ENCODE measurements at places on chromosomes 16 and 17.
A peak's percentile ranks its signal among the peaks of the same experiment; 100 is the strongest.

- no peak for DNase-seq
These were observed 118.4 kb downstream of the VPS53 start for GRCh38 chr17:596287-596686.

DNA sequence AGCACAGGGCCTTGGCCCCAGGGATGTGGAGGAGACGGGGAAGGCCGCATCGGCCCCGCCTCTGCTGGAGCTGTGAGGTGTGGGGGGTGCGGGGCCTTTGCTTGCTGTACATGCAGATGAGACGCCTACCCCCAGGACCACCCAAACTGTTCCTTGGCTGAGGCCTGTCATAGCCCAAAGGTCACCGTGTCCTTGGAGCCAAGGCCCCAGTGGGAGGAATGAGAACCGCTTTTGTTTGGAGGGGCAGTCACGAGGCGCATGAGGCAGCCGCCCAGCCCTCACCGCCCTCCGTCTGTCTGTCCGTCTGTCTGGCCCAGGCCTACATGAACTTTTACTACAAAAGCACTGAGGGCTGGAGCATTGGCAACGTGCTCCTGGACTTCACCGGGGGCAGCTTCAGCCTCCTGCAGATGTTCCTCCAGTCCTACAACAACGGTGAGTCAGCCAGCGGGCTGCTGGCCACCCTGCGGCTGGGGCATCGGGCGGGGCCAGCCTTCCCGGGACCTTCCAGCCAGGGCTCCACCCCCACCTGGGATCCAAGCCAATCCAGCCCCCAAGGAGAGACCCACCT is 8.8 kb downstream of the TAX1BP3 start:
- no peak for DNase-seq

DNA sequence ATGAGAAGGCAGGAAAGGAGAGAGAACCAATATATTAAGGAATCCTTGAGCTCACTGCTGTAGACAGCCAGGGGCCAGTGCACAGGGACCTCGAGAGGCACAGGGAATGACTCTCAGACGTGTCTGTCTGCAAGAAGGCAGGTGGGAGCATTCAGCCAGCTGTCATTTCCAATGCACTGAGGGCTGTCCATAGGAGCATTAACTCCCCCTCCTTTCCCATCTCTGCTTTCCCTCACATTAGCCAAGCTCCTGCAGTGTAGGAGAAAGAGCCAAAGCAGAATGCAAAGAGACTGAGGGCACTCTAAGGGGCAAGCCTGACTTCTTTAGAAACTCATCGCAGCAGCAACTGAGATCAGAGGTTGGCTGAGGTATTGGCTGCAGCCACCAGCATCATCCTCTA is 218.3 kb downstream of the CDH13 start:
- DNase-seq = no peak

DNA sequence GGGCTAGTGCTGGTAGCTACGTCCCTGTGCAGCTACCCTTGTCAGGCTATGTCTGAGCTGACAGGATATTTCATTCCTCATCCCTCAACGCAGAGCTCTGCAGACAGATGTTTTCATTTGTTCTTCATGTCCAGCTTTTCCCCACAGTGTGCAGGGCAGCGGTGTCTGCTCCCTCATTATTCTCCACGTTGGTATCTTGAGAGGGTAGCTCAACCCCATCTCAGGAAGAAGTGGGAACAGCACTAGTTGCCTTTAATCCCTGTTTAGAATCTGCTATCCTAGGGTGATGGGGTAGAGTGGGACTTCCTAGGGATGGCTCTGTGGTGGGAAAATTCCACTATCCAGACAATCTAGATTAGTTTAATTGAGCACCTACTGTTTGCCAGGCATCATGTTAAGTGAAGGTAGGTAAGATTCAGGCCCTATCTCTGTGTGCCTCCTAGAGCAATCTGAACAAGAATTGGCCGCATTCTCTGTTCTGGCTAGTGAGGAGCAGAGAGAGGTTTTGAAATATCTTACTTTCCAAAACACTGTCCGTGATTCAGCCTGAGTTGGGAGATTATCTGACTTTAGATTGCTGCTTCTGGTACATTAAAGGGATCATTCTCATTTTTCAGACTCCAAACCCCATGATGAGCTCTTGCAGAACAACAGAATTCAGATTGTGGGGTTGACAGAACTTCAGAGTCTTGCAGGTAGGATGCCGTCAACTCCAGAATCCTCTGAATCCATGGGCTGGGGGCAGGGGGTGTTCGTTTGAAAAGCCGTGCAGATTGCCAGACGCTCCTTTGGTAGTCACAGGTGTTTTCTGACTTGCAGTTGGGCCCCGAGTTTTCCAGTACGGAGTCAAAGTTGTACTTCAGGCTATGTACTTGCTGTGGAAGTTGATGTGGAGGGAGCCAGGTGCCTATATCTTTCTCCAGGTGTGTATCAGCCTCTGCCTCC is 963 bp downstream of the ALG1 start:
- no peak for DNase-seq

- DNase-seq = no peak
These were observed 29.0 kb downstream of the IL21R start for GRCh38 chr16:27430923-27431484.

DNA sequence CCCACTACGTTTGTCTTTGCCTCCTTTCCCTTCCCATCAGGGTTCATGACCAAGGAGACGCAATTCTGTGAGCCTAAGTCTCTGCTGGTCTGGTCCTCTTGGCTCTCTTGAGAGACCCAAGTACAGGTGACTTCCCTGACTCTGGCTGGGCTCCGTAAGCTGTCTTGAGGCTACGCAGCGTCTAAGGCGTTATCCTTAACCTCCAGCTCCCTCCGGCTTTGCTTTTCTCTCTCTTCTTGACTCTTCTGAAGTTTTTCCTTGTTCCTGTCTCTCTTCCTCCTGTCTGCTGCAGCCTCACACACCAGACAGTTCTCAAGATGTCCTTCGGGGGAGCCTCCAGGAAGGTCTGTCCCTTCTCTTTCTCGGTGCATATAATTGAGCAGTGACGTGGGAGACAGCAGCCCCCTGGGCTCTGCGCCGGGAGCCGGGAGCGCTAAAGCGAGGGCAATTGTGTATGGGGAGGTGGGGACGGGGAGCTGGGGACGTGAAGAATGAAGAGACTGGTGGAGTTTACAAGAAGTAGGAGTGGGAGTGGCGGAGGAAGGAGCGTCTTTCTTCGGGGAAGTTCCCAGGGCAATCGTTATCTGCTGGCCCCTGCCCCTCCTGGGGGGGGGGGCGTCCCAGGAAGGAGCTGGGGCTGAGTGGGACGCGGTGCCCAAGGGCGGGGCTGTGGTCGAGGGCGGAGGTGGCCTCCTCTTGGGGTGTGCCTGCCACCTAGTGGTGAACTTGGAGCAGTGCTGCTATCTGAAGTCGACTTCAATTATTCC is 6.9 kb upstream of the PIRT start:
- peak; percentile 78 for DNase-seq

GRCh38 chr16:69538808-69539207 is 27.0 kb upstream of the NFAT5 start:
- no peak for DNase-seq
